ENCODE measurements at places on chromosomes 16 and 17.

DNA sequence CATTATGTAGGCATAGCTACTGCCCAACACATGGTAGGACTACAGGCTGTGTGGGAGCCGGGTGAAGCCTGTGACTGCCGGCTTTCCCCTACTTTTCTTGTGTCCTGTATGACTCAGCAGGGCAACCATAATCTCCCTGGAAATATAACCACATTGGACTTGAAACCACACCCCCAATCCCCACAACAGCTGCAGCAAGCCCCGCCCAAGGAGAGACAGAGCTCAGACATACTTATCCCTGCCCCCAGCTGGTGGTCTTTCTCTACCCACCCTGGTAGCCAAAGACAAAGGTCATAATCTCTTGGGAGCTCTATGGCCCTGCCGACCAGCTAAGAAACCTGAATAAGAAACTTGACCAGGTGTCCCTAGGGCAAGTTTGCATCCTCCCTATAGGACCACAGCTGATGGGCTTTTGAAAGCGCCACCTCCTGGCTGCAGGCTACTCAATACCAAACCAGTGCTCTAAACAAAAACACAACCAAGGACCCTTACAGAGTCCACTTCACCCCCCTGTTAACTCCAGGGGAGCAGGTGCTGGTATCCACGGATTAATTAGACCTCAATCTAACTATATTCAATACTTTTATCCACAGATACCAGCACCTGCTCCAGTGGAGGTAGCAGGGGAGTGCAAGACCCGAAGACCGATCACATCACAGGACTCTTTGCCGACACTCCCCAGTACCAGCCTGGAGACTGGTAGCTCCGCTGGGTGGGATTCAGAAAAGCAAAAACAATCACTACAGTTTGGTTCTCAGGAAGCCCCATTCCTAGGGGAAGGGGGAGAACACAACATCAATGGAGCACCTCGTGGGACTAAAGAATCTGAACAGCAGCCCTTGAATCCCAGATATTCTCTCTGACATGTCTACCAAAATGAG lies 91.2 kb downstream of the IRX5 start:
- DNase-seq: no peak

- DNase-seq: peak; percentile 82
These were observed 23.6 kb upstream of the ABR start for GRCh38 chr17:1203111-1203966.

GRCh38 chr17:19641687-19642372 lies 6.7 kb upstream of the ALDH3A2 start:
- no peak for DNase-seq

GRCh38 chr16:49352892-49353291 lies 20.7 kb upstream of the C16orf78 start:
- peak; percentile 6 for DNase-seq

DNA sequence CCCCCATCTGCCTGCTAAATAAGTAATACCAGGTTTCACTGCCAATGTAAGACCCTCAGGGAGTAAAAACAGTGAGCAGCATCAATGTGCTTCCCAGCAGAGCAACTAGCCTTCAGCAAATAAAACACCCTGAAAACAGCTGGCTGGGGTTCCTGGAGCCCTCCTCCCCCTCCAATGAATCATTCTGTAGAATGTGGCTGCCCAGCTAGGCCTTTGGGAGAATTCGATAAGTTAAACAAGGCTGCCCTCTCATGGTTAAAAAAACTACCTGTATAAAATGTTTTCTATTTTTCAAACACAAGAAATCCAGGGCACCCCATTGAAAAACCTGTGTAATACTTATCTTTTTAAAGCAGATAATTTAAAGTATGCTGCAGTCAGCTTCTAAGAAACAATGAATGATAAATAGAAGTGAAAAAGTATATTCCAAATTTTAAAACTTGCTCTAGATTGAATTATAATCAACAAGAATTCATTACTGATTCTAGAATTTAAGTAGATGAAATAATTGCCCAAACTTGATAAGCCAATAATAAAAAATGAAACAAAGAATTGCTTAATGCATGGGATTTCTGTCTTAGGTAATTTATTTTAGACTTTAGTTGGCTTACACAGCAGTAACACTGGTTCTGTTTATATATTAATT lies 9.4 kb upstream of the TOM1L1 start:
- peak; percentile 72 for DNase-seq

GRCh38 chr17:4054446-4054845 lies 88.4 kb downstream of the ZZEF1 start:
- no peak for DNase-seq

DNA sequence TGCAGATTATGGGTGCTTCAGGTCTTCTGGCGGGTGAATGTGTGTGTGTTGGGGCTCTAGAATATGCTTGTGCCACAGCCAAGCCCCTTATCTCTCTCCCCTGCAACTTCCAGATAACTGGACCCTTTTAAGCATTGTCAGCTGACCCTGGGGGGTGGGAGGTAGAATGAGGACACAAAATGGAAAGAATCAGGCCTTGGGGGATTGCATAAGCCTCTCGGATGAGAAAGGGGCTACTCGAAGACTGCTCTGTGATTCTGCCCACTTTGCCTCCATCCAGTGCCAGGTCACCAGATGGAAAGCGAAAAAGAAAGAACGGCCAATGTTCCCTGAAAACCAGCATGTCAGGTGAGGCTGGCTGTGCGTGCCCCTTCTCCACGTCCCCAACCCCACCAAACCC lies 13.8 kb downstream of the THRA start:
- DNase-seq: no peak

GRCh38 chr17:32192379-32192778 lies 50.1 kb downstream of the RHOT1 start:
- DNase-seq: no peak

DNA sequence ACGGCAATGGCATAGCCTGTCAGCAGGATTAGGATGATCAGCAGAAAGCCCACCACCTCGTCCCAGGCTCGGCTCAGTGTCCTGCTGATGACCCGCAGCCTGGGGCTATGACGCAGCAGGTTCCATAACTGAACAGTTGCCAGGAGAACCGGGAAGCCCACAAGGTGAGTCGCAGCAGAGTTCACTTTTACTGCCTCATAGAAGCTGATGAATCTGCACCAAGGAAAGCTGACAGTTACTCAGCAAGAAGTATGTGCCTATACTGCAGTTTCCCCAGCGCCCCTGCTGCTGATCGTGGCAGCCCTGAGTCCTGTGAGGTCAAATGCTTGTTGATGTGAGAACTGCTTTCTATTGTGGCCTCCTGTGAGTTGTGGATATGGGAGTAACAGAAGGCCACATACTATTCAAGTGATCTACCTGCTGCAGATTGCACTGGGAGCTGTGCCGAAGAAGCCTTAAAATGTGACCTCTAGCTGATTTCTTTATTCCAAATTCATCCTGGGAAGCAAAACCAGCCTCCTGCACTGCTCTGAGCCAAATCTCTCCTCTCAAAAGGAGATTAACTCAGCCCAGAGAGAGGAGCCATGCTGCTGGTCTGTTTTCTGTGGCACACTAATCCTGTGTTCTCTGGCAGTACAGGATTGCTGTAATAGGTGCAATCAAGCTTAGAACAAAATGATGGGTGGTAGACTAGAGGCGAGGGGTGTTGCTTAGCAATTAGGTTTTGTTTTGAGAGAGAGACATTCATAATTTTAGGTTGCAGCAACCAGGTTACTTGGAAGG lies 38.8 kb downstream of the IST1 start:
- peak; percentile 28 for DNase-seq

- peak; percentile 57 for DNase-seq
These were observed 36.0 kb downstream of the CHD9 start for GRCh38 chr16:53090591-53091411.

GRCh38 chr17:80783486-80783885 lies 208.2 kb upstream of the CHMP6 start:
- DNase-seq: peak; percentile 32

- peak; percentile 91 for DNase-seq
These were observed 910 bp downstream of the WBP2 start for GRCh38 chr17:75854101-75854748.

- no peak for DNase-seq
These were observed 11.2 kb downstream of the NCBP3 start for GRCh38 chr17:3834811-3835210.

GRCh38 chr17:2400474-2400866 lies 390 bp downstream of the MNT start:
- DNase-seq: peak; percentile 70

DNA sequence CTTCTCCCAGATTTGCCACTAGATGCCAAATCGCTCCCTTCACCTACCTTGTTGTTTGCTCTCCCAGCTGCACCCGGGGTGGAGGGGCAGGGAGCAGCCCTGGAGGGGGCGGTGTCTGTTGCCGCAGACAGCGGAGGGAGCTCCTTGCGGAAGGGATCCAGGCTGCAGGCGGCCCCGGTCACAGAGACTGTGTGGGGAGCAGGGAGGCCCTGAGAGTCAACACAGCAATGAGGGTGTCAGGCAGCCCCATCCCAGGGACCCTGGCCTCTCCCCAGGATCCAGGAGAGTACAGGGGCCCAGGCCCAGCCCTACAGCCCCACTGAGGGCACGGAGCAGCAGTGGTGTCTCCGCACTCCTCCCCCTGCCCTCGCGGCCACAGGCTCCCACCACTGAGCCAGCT lies 50.5 kb upstream of the CHMP6 start:
- no peak for DNase-seq

DNA sequence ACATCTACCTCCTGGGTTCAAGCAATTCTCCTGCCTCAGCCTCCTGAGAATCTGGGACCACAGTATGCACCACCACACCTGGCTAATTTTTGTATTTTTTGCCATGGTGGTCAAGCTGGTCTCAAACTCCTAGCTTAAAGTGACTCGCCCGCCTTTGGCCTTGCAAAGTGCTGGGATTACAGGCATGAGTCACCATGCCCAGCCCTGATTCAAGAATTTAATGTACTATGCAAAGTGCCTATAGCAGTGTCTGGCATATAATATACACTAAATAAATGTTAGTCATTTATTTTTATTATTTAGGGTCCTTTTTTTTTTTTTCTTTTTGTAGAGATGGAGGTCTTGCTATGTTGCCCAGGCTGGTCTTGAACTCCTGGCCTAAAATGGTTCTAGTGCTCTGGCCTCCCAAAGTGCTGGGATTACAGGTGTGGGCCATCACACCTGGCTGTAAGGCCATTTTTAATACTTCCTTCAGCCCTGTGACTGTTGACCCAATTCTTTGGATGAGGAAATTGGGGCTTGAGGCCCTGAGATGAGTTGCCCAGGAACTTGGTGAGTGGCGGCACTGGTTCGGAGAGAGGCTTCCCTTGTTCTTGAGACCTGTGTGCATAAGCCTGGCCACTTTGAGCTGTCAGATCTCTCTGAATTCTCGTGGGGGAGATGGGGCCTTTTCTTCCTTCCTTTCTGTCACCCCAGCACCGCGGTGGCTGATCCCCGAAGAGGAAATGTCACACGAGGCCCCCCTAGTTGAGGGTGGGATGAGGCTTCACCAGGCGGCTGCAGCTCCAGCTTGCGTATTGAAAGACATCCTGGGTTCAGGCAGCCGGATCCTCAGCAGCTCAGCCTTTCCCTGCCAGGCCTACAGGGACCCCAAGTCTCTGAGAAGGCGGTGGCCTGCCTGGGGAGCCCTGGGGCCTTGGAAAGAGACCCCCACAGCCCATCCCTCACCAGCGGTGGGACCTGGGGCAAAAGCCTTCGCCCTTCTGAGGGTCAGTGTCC lies 38.7 kb downstream of the LAT start:
- DNase-seq: peak; percentile 15

DNA sequence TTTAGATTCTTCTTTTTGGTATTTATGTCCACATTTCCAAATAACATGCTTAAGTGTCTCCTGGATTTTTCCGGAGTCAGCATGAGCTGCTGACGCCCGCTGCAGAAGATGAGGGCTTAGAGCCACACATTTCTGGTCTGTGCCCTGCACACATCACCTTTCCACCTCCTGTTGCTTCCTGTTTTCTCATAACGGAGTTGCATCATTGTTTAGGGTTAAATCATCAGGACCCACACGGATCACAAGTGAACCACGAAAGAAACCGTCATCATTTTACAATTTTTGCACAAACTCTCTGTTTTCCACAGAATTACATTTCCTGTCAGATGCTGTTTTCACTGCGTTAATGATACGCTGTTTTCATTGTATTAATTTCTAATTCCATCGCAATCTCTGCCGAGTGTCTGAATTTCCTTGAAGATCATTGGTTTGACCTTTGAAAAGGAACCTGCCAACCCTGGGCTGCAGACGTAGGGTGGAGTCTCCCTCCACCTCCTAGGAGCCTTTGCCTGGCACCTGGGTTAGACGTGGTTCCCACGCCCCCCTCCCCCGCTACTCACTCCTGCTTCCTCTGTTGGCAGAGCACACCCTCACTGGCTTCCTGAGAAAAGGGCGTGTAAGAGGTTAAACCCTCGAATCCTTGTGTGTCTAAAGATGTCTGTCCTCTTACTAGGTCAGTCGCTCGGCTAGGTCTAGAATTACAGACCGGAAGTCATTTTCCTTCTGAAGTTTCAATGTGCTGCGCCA lies 68.2 kb downstream of the RNF213 start:
- no peak for DNase-seq

DNA sequence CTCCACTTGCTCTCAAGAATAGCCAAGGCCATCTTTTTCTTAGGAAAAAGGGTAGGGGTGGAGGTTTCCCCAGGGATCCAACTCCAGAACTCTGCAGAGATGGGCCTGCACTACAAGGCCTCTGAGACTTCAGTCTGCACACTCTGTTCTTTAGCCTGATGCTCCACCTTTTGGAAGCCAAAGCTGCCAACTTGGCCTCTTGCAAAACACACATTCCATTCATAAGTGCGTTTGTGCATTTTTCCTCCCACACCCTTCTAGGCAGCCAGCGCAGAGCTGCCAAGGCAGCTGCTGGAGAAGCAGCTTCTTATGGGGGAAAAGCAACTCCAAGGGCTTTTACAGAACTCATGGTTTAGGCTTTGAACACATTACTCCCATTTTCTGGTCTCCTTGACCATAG lies 45.3 kb downstream of the REXO5 start:
- peak; percentile 65 for DNase-seq

DNA sequence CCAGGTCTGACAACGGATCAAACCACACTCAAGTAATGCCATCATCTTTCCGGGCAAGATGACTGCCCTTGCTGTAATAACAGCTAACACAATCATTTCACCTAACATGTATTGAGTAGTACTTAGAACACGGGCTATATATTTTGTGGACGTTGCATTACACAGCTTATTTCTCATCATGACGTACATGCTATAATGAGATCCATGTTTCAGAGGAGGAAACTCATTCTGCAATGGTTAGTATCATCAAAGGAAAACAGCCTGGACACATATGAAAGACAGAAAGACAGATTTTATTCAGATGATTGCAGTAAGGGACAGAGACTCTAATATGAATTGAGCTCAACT lies 446.7 kb downstream of the HS3ST3B1 start:
- DNase-seq: no peak

DNA sequence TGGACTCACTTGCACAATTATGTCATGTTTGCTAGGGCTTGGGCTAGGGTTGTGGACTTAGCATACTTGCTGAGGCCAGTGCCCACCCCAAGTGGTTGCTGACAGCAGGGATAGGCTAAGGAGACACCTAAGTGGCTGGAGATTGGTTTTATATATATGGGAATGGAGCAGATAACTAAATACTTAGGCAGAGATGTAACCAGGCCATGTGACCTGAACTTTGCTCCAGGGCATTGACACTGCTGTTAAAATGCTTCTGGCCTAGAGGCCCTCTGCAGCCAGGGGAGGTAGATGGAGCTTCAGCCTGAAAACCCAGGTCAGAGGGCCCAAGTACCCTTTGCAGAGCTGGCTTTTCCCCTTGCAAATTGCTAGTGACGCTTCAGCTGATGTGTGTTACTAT lies 1.4 kb upstream of the ITGB3 start:
- DNase-seq: no peak

- DNase-seq: no peak
These were observed 6.6 kb upstream of the MIF4GD start for GRCh38 chr17:75277664-75278071.

- peak; percentile 58 for DNase-seq
These were observed 1.8 kb downstream of the SALL1 start for GRCh38 chr16:51149251-51149661.

All from mesenchymal stem cell (in vitro differentiated cells and primary cell).